ENCODE measurements at places on chromosomes 4 and X. TPM values are rescaled to one million over a fixed set of nuclear protein-coding genes. Genes with fewer than 3 reads are reported as not detected.

CLDN22 gene
- not detected for total RNA-seq

HSFX4 gene
- not detected for total RNA-seq

GRCh38 chrX:140447150-140447549, 57.7 kb downstream of the SOX3 start:
- no peak for DNase-seq

KLB gene
- not detected for total RNA-seq

ATP11C gene
- 33.4 TPM for total RNA-seq

ARHGAP24 gene
- 10.5 TPM for total RNA-seq

GRCh38 chrX:1486749-1487361, 34.1 kb upstream of the ASMTL start:
- DNase-seq = no peak

GLUD2 gene
- total RNA-seq = 19.9 TPM

GRCh38 chr4:58272311-58272710, 1162.1 kb upstream of the IGFBP7 start:
- DNase-seq = no peak

SHROOM3 gene
- 0.88 TPM for total RNA-seq
